Stimulated activated CD8-positive, alpha-beta memory T cell treated with anti-CD3 and anti-CD28 coated beads, Interleukin-4, amount 100 ng/mL, for 1 hour (primary cell): ENCODE measurements at places on chromosomes 7 and 10.

DNA sequence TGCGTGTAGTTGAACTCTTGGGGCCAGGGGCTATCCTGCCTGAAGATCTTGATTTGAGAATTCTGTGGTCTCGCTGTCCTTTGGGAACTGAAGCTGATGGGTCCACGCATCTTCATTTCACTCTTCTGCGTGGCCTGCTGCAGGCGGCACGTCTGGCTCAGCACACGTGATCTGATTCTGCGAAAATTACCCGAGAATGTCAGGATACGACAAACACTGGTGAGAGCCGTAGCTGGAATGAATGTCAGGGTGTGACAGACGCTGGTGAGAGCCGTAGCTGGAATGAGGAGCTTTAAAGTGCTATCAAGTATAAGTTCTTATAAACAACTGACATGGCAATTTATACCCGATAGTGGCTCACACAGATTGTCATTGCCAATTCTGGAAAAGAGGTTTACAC lies 44.6 kb upstream of the CFAP46 start:
- no peak for DNase-seq

GRCh38 chr7:45151131-45151684 lies 6.4 kb upstream of the RAMP3 start:
- no peak for DNase-seq

DNA sequence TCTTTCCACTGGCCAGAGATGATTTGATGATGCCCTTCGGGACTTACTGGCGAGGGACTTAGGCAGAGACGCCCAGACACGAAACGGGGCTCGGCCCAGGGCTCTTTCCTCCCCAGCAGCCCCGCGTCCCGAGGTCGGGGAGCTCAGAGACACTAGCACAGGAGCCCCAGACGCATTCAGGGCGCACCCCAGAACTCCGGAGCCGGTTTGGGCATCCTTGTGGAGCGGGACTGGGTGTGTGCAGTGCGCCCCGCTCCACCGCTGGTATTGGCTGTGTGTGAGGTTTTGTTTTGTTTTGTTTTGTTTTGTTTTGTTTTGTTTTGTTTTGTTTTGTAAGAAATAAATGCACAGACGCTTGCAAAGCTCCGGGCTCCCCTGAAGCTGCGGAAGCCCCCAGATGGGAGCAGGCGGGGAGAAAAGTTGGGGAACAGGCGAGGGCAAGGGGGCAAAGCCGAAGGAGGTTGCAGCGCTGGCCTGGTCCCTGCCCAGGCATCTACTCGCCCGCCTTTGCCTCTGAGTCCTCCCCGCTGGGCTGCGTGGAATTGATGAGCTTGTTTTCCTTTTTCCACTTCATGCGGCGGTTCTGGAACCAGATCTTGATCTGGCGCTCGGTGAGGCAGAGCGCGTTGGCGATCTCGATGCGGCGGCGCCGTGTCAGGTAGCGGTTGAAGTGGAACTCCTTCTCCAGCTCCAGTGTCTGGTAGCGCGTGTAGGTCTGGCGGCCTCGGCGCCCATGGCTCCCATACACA lies 1.9 kb upstream of the HOXA5 start:
- no peak for DNase-seq

- no peak for DNase-seq
Observed at GRCh38 chr10:24889639-24890038, 62.8 kb downstream of the PRTFDC1 start.

- DNase-seq: no peak
Observed at GRCh38 chr10:98331885-98332284, 63.9 kb upstream of the LOXL4 start.

- no peak for DNase-seq
Observed at GRCh38 chr7:80781561-80781979, 137.3 kb downstream of the SEMA3C start.

- no peak for DNase-seq
Observed at GRCh38 chr7:149489391-149490024, 8.1 kb downstream of the ZNF746 start.

- no peak for DNase-seq
Observed at GRCh38 chr7:130419658-130420057, 21.2 kb downstream of the CEP41 start.

DNA sequence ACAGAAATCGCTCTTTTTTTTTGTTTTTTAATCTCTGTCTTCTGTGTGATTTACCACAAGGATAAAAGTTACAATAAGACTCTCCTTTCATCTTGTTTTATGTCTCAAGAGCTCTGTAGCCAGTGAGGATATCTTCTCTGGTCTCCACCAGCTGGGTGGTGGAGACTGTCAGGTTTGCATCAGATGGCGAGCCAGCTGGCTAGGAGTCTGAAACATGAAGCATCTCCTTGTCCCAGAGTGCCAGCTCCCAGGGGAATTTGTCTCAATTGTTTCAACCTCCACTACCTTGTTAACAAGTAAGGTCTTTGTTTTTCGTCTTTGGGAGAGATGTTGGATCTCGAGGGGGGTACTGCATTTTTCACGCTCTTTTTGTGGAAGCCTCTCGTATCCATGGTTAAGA lies 47.3 kb downstream of the FRMPD2 start:
- no peak for DNase-seq

DNA sequence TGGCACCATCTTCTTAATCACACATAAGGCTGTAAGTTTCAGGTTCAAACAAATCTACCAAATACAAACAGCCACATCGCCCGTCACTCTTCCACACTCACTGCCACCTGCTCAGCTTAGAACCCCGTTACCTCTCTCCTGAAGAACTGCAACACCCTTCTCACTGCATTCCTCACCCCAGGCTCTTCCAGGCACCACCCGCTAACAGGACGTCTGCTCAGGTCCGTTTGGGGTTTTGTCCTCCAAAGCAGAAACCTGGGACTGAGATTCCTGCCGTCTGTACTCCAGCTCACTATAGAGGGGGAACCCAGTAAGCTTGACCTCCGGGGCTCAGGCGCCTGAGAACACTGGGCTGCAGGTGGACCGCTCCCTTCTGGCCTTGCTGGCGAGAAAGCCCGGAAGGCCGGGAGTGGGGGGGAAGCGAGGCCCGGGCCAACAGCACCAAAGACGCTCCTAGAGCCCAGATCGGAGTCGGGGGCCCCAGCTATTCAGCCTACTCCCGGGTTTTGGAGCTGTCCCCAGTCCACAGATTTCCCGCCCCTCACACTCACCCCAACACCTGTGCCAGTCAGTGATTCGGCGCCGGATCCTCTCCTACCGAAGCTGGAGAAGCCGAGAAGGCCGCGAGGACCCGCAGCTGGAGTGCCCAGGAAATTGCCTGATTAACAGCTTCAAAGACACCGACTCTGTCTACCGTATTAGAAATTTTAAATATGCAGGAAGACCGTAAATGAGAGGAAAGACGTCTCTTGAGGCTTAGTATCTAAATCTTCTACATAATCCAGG lies at the start of gene AP3M1:
Gene AP3M1, minus strand, starts transcription at position 625 of the 786 bp plus-strand sequence. CDS start 12,449 bp downstream, outside the sequence.
- peak; percentile 53 for DNase-seq

GRCh38 chr7:136386876-136387275 lies 409.7 kb upstream of the MTPN start:
- DNase-seq: no peak

GRCh38 chr7:39421251-39421650 lies 145.0 kb upstream of the YAE1 start:
- no peak for DNase-seq

GRCh38 chr10:58754469-58755339 lies 242.0 kb downstream of the BICC1 start:
- DNase-seq: no peak

GRCh38 chr10:106815427-106816043 lies 349.0 kb downstream of the SORCS1 start:
- no peak for DNase-seq

DNA sequence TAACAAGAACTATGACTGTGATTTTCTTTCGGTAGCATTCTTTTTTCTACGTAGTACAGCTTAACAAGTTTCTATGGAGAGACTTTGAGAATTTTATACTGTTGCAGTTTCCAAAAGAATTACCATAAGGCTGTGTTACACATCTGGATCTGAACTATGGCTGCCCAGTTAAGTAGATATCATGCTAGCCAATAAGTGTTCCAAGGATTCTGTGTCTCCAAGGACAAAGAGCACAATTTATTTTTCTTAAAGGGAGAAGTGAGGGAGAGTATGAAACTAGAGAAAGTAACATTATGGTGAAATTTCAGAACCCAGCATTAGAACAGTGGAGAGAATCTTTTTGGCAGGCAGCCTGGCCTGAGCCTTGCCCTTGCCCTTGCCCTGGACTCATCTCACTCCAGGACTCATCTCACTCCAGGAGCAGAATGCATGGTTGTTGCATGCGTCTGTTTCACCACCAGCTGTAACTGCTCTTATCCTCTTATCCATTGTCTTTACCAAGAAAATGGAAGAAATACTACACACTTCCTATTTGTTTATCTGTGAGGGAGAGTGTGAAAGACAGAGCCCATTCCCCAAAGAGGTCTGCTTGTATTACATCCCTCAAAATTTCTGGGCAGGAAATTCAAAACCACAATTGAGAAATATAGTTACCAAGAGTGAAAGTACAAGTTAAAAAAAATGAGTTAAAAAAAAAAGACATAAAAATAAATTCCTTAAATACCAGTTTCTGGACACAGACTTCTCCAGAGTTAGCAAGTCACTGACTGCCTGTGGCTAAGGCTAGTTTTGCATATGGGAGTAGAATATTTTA lies 1067.5 kb downstream of the NRG3 start:
- no peak for DNase-seq

- no peak for DNase-seq
Observed at GRCh38 chr7:102291056-102291915, 4.6 kb downstream of the SH2B2 start.

DNA sequence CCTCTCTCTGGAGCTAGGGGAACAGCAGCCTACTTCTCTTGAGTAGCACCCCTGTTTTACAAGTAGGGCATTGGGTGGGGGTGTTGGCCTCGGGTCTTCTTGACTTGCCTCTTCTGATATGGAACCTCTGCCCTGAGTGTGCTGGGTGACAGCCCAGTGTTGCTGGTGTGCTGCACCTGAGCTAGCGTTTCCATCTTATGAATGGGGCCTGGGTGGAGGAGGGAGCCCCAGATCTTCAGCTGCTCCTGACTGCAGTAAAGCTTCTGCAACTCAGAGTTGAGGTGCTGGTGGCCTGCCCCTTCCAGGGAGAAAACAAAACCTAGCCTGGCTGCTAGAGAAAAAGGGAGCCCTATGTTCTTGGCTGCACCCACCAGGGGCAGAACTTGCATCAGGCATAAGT lies 202.5 kb upstream of the SHH start:
- no peak for DNase-seq

- DNase-seq: peak; percentile 22
Observed at GRCh38 chr10:16948361-16948760, 131.1 kb upstream of the RSU1 start.

- no peak for DNase-seq
Observed at GRCh38 chr7:137316648-137317353, 26.7 kb downstream of the PTN start.

DNA sequence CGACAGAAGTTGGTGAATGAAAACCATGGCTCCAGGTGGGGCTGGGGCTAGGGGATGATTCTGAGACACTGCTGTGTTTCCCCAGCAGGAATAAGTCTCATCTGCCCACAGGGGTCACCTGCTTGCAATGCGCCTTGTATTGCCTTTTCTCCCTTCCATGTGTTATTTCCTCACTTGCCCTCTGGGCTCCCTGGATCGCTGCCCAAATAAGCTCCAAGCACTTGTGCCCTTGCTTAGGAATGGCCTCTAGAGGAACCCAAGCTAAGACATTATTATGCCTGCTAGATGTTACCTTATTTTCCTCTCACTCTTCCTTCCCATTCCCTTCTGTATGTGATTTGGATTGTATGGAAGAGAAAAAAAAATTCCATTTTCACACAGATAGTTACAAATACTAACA lies 24.8 kb upstream of the PLPP4 start:
- DNase-seq: no peak

DNA sequence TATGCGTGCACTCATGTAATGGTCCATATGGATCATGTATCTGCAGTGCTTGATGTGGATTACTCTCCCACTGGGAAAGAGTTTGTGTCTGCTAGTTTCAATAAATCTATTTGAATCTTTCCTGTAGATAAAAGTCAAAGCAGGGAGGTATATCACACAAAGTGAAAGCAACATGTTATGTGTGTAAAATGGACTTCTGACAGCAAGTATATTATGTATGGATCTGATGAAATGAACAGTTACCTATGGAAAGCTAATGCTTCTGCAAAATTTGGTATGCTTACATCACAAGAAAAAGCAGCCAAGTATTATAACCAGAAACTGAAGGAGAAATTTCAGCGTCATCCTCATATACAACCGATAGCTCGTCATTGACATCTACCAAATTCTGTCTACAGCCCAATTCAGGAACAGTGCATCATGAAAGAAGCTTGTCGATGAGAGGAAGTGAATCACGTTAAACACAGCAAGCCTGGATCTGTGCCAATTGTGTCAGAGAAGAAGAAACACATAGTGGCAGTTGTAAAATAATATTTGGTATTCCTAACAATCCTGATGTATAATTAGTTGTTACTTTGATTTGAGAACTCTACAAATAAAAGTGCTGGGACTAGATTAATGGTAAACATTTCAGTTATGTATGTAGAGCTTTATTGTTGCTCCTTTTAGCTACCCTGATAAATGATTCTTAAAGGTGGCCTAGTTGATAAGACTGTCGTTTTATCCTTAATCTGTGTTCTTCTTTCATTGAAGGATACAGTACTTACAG lies 14.2 kb upstream of the SYPL1 start:
- peak; percentile 9 for DNase-seq

DNA sequence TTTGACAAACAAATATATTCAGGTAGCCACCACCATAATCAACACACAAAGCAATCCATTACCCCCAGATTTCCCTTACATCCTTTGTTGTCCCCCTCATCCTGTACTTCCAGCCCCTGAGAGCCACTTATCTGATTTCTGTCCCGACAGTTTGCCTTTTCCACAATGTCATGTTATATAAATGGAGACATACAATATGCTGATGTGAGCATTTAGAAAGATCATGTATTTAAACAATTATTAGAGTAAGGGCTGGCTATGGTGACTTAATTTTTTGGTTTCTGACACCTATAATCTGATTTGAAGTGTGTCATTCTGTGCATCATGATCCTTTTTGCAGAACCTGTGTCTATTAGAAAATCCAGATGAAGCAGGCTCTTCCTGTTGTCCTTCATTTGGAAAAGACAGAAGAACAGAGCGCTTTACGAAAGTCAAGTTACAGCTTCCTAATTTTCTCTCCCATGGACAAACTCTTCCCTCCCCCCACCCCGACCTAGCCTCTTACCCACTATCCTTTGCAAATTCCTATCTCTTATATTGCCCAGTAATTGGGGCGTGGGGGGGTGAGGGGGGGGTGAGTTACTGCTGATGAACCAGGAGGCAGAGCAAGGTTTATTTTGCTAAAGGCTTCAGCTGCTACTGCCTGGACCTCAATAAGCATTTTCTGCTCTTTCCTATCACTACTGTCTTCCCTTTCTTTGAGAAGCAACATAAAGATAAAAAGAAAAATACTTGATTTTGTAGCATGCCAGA lies 252.4 kb upstream of the C7orf33 start:
- DNase-seq: no peak

DNA sequence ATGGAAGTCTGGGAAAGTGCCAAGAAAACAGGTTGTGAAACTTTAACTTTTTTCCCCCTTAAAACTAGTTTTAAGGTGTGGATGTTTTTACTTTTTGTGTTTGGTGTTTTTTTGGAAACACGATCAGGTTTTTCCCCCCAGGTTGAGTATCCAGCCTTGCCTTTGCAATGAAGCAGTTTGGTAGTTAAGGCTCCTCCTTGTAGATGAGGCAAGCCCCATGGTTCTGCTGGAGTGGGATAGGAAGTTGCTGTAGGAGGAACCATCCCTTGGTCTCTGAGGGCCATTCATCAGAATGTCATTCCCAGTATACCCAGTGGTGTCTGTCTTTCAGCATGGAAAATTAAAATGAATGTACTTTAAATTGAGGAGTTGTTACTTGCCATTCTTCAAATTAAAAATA lies 2.7 kb downstream of the CUL1 start:
- no peak for DNase-seq
